RWPE2 (cell line): ENCODE measurements at places on chromosomes 1 and 21.
A peak's percentile ranks its signal among the peaks of the same experiment; 100 is the strongest.

DNA sequence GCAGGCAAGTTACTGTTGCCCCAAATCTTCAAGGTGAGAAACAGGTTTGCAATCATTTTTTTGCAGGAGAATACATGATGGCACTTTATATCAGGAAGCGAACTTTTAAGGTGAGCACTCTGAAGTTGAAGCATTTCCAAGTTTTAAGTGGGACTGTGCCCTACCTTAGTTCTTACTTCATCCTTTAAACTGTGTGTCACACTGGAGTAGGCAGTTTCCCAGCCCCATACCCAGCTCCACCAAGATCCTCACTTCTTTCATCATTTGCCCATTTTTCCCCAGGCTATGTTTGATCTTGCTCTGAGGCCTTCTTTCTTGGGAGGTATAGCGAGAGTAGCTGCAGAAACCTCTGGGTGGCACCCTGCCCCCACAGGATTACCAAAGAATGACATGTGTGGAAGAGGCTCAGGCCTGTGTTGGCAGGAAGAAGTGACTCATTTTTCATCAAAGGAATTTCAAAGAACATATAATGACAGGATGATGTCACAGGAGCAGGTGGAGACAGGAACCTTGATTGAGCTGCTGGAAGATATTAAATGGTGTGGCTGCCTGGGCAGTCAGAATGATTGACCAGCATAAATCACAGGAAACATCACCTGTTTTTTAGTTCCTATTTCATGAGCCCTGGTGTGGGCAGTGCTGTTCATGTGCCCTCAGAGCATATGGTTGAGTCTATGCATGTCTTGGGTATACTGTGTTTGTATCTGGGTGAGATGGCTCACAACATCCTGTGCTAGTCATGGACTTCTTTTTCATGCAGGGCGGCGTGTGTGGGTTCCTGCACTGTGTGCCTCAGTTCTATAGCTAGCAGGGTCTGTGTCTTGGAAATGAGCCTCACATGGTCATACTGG is 20.8 kb upstream of the MACF1 start:
- DNase-seq, result peak; percentile 93

GRCh38 chr1:216843409-216843808 is 120.2 kb upstream of the ESRRG start:
- DNase-seq, result no peak

GRCh38 chr1:101026430-101026788 is 825 bp upstream of the DPH5 start:
- no peak for DNase-seq

- peak; percentile 67 for DNase-seq
Measured at GRCh38 chr1:1075148-1075935, 1.2 kb upstream of the RNF223 start.

- no peak for DNase-seq
Measured at GRCh38 chr1:85295006-85295431, 18.6 kb upstream of the BCL10 start.

GRCh38 chr1:110734133-110734680 is 59.5 kb upstream of the KCNA3 start:
- DNase-seq, result no peak

- DNase-seq, result no peak
Measured at GRCh38 chr1:190679983-190680382, 202.3 kb upstream of the BRINP3 start.

DNA sequence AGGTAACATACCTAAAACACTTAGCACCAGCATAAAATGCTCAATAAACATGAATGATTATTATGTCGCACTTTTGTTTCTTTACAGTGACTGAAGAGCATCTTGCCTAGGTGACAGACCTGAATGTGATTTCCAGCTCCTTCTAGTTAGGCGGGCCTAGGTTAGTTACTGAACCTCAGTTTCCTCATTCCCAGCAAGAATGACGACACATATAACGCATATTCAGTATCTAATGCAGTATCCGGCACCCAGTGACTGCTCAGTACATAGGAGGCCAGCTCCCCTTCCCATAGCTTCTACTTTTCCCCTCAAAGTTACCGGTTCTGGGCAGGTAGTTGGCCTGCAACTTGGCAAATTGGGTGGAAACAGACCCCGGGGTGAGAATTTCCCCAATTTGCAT is 763 bp downstream of the AUNIP start:
- DNase-seq, result no peak

- DNase-seq, result peak; percentile 50
Measured at GRCh38 chr1:2976180-2976562, 45.1 kb upstream of the ACTRT2 start.

- DNase-seq, result no peak
Measured at GRCh38 chr1:24327891-24328290, 8.7 kb downstream of the GRHL3 start.

- peak; percentile 58 for DNase-seq
Measured at GRCh38 chr1:201888282-201889089, at the start of gene SHISA4. TSS of gene SHISA4 (plus strand) at chr1:201888898. CDS start at chr1:201888995, 97 bp downstream.

DNA sequence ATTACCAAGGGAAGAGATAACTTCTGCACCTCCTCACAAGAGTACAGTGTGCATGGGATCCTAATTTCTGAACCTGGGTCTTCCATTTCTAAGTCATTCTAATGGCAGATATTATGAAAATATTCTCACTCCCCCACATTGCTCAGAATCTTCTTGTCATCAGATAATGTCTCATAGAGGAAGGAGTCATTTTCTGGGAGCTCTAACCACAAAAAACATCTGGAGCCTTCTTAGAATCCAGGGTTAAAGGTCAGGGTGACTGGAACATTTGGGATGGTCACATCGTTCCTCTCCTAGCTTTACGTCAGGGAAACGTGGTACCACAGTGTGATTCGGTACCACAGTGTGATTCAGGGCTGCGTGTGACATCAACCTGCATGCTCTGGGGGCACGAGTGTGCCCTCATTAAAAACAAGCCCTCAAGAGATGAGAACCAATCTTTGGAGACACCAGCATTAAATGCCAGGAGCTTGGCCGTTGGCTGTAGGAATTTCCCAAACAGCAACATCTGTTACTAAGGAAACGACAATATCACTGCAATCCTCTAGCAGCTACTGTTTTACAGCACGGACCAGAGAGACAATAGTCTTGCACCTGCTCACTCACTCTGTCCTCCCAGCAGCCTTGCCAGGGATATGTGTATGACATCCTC is 179.1 kb downstream of the PSMG1 start:
- no peak for DNase-seq

GRCh38 chr1:94068096-94068998 is 52.6 kb downstream of the ABCA4 start:
- no peak for DNase-seq

- no peak for DNase-seq
Measured at GRCh38 chr1:87720561-87720960, 391.9 kb downstream of the LMO4 start.

- no peak for DNase-seq
Measured at GRCh38 chr1:209038735-209039134, 544.8 kb upstream of the CAMK1G start.

DNA sequence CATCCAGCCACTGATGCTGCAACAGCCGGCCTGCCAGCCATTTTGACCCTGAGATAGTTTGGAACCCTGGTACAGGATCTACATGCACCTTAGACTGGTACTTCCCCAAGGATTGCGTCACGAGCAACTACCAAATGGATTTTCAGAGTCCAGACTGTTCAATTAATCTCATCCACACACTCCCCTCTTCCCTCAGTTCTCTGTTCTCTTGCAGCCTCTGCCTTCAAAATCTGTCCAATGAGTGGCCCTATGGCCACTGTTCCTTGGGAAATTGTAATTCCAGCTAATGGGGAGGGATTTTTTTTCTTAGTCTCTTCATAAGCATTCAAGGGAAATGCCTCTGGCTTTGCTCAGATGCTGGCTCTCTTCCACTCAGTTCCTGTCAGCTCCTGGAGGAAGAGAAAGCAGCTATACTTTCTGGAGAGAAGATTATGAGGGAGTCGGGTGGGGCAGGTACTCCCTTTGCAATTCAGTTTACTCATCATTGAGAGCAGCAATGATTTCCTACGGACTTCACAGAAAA is 19.8 kb upstream of the UAP1 start:
- DNase-seq, result peak; percentile 80

DNA sequence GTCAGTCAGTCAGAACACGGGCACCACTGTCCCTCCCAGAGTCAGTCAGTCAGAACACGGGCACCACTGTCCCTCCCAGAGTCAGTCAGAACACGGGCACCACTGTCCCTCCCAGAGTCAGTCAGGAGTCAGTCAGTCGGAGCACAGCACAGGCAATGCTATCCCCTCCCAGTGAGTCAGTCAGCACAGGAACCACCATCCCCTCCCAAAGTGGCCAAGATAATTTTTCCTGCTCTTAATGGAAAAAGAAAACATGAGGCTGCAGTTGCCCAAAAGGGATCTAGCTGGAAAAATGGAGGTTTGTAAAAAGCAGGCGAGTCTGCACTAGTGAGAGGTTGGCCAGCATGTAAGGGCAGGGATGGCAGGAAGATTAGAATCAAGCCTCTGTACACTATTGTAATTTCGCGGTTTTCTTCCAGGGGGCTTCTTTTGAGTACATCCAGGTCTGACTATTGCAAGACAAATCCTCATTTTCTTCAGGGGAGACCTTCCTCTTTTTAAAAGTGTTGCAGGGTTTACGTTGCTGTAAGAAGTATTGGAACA is 213.8 kb downstream of the SIPA1L2 start:
- DNase-seq, result no peak

- no peak for DNase-seq
Measured at GRCh38 chr1:114668373-114668772, 1.5 kb downstream of the DENND2C start.

- no peak for DNase-seq
Measured at GRCh38 chr1:36217670-36218069, 6.6 kb upstream of the THRAP3 start.

GRCh38 chr1:3074297-3074741 is 5.3 kb downstream of the PRDM16 start:
- no peak for DNase-seq

GRCh38 chr1:174920093-174920492 is 79.7 kb upstream of the CACYBP start:
- DNase-seq, result no peak

DNA sequence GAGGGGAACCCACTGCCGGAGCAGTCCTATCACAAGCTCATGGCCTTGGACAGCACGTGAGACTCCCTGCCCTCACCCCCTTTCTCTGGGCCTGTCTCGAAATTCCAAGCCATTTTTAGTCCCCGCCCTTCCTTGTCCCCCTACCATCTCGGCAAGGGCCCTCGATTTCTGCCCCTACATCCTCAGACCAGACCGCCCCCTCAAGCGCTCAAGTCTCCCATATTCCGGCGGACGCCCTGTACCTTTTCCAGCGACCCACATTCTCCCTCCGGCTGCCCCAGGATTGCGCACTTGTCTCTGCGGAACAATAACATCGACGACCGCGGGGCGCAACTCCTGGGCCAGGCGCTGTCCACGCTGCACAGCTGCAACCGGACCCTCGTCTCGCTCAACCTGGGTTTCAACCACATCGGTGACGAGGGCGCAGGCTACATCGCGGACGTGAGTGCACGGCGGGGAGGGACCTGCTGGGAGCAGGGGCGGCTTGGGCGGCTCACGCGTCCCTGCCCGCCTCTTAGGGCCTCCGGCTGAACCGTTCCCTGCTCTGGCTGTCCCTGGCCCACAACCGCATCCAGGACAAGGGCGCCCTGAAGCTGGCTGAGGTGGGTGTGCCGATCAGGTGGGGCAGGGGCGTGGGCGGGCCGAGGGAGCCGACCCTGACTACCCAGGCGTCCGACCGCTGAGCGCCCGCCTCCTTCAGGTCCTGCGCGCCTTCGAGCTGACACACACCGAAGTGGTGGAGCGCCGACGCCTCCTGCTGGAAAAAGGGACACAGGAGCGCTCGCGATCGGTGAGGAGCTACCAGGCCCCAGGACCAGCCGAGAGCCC is 7.0 kb downstream of the LRRC71 start:
- DNase-seq, result peak; percentile 84

DNA sequence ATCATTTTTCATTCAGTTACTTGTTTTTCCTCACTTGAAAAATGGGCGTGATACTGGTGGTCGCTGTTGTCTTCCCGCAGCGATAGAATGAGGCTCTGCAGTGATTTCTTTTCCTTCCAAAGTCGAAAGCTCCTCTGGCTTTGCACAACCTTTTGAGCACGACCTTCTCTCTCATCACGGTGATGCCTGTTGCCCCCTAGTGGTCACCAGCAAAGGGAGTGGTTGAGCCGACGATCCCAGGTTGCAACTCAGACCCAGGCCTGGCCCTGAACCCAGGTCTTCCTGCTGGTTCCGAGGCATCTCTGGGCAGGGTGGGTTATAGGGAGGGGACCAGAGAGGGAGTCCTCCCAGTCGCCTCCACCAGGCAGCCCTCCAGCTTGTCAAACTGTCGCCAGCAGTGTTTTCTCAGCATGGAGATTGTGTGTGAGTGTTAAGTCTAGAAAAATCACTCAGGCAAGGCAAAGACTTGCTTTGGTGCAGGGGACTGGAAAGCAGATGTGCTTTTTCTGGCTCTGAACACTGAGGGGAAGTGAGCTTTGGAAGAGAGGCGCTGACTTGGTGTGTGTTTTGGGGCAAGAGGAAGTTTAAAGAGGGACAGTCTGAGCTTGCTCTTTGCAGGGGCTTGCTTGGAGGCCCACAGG is 285.3 kb downstream of the CAMTA1 start:
- DNase-seq, result no peak

GRCh38 chr1:234987415-234988154 is 141.1 kb downstream of the TOMM20 start:
- DNase-seq, result no peak

DNA sequence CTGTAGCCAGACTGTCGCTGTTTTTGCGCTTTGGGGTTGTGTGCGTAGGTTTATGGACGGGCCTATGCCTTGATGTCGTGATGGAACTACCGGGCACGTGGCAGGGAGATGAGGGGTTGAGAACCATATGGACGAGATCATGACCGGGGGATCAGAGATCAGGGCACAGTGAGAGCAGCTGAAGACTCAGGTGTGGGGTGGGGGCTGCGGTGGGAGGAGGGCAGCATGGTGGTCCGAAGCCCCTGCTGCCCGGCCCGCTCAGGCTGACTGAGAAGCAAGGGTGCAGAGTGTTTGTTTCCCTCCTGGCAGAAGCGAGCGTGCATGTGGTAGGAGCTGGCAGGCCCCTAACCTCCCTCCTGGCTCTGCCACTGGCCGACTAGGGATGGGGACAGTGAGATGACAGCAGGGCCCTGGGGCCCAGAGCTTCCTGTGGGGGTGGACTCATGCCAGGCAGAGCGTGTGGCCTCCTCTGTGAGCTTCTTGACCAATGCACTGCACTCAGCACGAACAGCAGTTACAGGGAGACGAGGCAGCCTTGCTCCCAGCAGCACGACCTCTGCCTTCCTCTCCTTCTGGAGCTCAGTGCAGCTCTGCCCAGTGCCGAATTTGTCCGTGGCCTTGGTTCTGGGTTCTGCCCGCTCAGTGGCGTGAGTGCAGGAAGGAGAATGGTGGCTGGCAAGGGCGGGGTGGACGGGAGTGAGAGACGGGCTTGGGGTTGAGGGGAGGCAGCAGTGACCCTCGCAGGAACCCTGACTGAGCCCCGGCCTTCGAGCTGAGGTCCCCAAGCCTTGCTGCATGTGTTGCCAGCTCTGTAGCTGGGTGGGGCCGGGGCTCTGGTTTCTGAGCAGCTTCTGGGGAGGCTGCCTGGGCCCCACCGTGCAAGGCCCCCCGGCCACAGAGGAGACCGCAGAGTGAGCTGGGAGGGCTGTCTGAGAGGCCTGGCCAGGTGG is 22.2 kb upstream of the LRRC3 start:
- DNase-seq, result no peak
